ENCODE measurements at places on chromosomes 7 and 10.
A peak's percentile ranks its signal among the peaks of the same experiment; 100 is the strongest.

DNA sequence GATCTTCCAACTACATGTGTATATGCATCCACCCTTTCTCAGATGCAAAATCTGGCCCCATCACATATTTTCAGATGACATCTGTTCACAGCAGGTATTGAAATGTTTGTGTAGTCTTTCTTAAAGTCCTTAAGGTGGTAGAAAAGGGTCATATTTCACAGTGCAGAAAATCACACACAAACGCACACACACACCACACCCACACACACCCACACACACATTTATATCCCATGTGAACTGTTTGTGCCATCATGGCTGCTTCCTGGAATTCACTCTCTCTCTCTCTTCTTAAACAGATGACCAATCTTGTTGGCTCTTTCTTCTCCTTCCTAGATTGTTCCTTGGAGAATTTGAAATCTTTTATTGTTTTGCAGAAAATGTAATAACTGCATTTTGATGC lies 663.0 kb upstream of the GRM3 start:
- no peak for DNase-seq

- peak; percentile 30 for DNase-seq
Measured at GRCh38 chr10:62046522-62047227, 145.2 kb downstream of the ARID5B start.

DNA sequence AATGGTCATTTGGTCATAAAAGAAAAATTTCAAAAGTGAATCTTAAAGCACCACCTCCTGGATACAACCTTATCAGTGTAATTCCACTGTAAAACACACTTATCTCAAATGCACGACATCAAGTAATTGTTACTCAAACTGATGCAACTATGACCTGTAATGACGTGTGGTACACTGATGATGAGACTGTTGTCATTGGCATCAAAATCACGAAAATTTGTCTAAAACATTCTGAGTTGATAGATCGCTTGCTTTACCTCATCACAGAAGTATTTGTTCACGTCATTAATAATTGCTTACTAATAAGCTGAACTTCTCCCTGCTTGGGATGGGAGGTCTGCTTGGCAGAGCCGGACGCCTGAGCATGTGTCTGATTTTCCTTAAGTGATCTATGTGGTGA lies 221.8 kb upstream of the KLF6 start:
- DNase-seq = no peak

GRCh38 chr10:114811862-114812261 lies 9.7 kb upstream of the FHIP2A start:
- no peak for DNase-seq

DNA sequence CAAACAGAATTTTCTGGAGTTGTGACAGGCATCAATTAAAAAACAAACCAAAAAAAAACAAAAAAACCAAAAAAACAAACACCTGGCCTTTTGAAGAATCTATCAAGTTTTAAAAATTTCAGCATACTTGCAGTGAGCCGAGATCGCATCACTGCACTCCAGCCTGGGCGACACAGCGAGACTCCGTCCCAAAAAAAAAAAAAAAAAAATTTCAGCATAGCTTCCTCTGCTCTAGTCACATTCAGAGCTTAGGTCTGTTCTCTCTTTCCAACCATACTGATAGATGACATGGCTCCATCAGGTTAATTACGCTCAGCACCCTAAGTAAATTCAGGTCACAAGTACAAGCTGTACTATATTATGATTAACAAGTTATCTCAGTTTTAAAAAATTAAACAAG lies 3.1 kb downstream of the KBTBD2 start:
- no peak for DNase-seq

- DNase-seq = no peak
Measured at GRCh38 chr7:149317986-149318672, 56.1 kb downstream of the ZNF783 start.

GRCh38 chr7:23093546-23093945 lies 12.0 kb upstream of the KLHL7 start:
- DNase-seq = no peak

- no peak for DNase-seq
Measured at GRCh38 chr7:155789001-155789725, 23.1 kb downstream of the SHH start.

- DNase-seq = no peak
Measured at GRCh38 chr7:51639661-51640334, 323.2 kb upstream of the COBL start.

- no peak for DNase-seq
Measured at GRCh38 chr10:101121654-101122031, 9.5 kb upstream of the TLX1 start.

DNA sequence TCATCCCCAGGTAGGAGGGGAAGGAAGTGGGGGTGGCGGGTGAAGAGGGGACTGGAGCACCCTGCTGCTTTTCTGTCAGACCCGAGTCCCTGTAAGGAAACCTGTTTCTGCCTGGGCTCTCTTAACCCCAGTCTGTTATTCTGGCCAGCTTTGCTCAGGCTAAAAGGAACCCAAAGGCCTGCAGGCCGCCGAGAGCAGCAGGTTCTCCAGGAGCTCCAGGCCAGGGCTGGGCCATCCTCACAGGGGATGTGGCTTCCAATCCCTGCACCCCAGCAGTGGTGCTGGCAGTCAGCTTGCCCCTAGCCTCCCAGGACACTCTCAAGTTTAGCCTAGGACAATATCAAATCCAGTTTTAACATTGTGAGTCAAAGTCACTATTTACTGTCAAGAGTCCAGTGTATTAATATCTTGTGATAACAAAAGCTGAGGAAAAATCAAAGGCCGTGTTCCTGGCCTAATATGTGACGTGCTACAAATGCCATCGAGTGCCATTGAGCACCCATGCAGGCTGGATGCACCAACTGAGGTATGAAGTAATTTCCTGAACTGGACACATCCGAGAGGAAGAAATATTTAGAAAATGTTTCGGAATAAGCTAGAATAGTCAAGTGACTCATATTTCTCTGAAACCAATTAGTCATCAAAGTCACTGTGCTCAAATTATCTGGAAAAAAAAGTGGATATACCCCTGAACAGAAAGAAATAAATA lies 7.0 kb downstream of the PKD1L1 start:
- peak; percentile 66 for DNase-seq

- no peak for DNase-seq
Measured at GRCh38 chr7:116576350-116577319, 51.8 kb downstream of the CAV1 start.

DNA sequence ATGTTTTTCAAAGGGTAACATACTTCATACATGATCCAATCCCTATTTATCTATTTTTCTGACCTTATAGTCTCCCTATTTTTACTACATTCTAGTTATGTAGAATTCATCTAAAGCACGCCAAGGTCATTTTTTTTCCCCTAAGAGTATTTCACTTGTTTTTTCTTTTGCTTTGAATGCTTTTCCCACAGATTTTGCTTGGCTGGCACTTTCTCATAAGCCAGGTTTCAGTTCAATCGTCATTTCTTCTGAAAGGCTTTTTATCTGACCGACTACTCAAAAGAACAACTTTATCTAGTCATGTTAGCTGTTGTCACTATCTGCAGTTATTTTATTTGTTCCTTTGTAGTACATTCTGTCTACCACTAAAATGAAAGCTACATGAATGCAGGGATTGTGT lies 1274.6 kb downstream of the REEP3 start:
- no peak for DNase-seq

DNA sequence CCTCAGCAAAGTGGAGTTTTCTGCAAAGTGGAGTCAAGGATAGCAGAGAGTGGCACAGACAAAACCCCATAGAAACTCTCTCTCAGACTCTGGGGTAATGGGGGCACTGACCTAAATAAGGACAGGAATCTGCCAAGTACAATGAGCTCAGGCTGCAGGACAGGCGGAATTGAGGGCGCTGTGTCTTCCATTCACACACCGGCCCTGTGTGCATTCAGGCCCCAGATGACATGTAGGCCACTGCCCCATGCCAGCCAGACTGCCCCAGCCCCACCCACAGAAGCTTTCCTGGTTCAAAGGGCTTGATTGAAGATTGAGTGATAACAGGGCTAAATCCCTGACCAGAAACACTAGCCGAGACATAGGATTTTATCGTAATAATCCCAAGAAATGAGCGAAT lies 52.7 kb downstream of the EEPD1 start:
- no peak for DNase-seq

- DNase-seq = peak; percentile 7
Measured at GRCh38 chr7:65216469-65216868, 157.2 kb upstream of the ZNF92 start.

DNA sequence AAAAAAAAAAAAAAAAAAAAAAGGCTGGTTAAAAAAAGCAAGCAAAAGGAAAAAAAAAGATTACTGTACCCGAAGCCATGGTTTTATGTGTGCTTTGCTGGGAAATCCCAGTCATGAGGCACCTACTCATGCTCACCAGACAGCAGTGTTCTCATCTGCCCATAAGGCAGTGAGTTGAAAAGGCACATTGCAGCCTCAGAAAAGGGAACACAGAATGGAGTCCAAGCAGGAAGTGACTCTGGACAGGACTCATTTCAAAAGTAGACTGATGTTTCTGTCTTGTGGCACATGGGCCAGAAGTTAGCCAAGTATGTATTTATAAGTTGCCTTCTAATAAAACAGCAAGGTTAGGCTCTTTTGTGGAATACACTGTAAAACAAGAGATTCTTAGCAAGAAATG lies 40.2 kb downstream of the PDSS1 start:
- DNase-seq = peak; percentile 74

DNA sequence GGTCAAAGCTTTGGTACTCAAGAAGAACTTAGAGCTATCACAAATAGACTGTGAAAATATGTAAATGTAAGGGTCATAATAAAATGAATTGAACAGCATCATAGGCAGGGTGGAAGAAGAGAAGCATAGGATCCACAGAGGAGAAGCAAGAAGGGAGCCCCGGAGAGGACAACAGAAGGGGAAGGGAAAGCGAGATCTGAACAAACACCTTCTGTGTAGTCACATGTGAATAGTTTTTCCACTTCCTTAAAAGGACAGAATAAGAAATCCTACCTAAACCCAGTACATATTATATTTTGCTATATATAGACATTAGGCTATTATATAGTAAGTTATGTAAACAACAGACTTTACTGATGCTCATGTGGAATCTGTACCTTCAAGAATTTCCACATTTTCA lies 160.2 kb downstream of the DKK1 start:
- DNase-seq = no peak

DNA sequence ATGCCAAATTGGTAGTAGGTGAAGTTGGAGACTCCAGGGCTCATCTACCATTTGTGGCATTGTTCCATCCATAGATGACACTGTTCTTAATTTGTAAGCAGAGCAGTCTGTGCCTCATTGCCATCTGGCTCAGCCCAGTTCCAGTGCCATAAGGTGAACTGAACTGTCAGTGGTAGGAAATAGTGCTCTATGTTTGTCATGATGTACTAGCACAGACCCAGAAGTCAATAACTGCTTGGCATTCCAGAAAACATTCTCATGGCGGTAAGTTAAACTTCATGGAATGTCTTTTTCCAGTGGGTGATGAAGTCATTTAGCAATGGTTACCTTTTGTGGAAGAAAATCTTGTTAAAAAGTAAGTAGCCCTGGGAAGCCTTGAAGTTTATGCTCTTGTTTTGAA lies 302.7 kb downstream of the SUGCT start:
- no peak for DNase-seq

- DNase-seq = no peak
Measured at GRCh38 chr10:127307338-127307737, 110.9 kb upstream of the INSYN2A start.

DNA sequence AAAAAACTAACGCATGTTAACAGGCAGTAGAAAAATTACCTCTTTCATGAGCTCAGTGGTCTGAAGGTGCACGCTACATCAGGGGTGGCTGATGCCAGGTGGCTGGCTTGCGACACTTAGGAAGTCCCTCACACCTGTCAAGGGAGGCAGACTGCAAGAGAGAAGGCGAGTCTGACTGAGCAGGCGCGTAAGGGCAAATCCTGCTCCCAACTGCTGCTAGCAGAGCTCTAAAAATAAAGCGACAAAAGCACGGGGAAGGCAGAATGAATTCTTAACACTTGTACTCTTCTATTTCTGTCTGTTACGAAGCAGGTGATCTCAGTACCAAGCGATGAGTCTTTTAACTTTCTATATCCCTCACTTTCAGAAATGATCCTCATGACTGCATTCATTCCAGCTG lies 33.1 kb downstream of the CACNA2D1 start:
- DNase-seq = no peak

GRCh38 chr7:3767917-3768777 lies 467.1 kb downstream of the SDK1 start:
- no peak for DNase-seq

DNA sequence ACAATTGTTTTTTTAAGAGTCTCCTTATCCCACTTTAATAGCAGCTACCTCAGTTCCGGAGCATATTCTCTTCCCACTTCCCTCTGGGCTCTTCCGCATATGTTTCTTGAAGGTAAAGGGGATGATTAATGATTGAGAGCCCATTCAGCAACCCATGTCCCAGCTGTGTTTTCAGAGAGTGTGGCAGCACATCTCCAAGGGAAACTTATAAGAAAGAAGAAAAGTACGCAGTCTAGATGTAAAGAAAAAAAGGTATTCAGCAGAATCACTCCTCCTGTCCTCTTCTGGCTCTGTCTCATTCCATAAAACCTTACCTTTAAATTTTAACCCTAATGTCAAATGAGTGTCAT lies 9.7 kb upstream of the ANKRD7 start:
- DNase-seq = no peak

DNA sequence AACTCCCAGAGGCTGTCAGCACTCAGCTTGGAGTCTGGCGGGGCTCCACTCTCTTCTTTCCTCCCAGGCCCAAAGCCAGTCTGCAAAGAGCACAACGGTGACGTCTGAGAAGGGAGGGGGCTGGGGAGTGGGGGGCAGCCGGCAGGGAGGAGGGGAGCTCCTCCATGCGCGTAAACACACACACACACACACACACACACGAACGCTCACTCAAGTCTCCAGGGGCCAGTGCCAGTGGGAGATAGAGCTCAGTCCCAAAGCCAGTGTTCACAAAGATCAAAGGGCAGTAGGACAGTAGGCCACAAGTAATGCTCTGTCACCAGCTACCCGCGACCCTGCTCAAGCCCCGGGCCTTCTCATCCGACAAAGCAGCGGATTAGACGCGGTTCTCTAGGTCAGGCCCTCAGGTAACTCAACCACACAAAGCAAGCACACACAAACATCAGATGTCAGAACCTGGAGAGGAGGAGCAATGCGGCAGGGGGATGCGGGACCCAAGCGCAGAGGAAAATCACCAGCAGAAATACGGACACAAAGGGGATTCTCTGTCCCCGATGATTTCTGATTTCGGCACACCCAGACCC lies 19.9 kb downstream of the TCAF1 start:
- no peak for DNase-seq

Data from CD14-positive monocyte (primary cell).